ENCODE measurements at places on chromosomes 2 and 18.

DNA sequence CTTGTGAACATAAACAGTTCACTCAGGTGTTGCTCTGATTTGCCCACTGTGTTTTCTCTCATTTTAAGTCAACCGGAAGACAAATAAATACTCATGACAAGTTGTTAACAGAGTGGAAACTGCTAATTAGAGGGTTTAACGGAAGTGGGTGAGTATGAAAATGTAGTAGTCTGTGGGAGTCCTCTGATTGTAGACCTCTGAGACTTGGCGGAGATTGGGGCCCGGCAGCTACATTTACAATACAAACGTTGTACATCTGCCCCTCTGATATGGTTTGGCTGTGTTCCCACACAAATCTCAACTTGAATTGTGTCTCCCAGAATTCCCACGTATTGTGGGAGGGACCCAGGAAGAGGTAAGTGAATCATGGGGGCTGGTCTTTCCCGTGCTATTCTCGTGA, 107.3 kb upstream of the FAM98A start:
- DNase-seq = no peak

- peak; percentile 56 for DNase-seq
These were observed 78.3 kb downstream of the HDAC4 start for GRCh38 chr2:239322416-239323086.

- DNase-seq = no peak
These were observed 24.5 kb downstream of the CYP27A1 start for GRCh38 chr2:218806346-218806978.

DNA sequence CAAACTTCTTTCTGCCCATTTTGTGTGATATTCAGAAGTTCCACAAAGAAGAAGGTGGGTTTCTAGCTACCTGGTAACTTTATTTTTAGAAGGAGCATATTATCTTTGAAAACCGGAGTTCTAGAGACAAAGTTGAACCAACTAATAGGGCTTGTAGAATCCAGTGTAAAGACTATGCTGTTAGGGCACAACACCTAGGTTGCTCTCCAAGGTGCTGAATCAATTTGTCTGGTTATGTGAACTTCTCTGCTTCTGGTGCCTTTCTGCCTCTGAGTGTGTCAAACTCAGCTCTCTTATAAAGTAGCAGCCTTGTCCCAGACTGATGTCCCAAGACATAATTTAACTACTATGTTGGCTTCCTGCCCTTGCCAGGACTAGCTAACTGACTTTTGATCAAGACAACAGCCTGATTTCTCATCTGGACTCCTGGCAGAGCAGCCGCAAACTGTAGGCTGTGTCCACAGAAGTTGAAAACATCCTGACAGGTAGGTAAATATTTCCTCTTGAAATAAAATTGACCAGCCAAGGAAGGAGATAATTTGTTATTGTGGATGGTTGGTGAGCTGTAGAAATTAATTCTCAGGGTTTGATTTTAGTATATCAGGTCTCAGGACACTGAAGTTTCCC, 119.4 kb downstream of the CYRIA start:
- peak; percentile 70 for DNase-seq

- DNase-seq = no peak
These were observed 95.3 kb downstream of the CDH7 start for GRCh38 chr18:65846107-65846506.

DNA sequence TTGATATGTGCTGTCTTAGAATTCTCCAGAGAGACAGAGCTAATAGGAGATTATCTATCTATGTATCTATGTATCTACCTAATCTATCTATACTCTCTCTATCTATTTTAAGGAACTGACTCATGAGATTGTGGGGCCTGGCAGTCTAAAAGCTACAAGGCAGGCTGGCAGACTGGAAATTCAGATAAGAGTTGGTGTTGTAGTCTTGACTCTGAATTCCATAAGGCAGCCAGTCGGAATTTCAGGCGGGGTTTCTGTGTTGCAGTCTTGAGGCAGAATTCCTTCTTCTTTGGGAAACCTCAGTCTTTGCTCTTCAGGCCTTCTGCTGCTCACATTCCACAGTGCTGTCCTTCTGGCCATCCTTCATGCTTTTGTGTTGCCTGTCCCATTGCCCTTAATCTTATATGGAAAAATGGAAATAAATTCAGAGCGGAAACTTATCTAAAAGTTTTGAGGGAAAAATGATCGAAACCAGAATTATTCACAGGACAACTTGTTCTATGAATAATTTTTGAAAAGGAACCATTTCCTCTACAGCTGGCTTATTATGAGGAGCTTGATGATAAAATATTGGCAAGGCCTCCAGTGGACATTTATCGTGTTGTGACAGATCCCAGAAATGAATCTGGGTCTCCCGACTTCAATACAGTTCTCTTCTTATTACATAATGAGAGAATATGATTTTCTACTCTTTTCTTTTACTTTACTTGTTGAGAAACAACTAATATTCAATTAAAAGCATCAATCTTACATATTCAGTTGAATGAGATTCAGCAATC, 10.8 kb downstream of the IL1RL1 start:
- DNase-seq = no peak

DNA sequence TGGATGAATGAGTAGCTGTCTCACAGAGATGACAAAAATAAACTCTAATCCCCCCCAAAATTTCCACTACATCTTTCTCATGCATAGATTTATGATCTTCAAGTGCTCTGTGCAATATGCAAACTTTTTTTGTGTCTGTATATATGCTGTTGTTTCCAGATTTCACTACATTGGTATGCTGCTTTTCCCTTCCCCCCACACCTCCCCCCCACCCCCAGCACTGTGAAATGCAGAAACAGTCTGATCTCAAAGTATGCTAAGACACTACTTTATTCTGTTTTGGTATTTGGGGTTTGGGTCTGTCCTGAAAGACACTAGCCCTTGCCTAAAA, 524 bp upstream of the KLHL14 start:
- no peak for DNase-seq

DNA sequence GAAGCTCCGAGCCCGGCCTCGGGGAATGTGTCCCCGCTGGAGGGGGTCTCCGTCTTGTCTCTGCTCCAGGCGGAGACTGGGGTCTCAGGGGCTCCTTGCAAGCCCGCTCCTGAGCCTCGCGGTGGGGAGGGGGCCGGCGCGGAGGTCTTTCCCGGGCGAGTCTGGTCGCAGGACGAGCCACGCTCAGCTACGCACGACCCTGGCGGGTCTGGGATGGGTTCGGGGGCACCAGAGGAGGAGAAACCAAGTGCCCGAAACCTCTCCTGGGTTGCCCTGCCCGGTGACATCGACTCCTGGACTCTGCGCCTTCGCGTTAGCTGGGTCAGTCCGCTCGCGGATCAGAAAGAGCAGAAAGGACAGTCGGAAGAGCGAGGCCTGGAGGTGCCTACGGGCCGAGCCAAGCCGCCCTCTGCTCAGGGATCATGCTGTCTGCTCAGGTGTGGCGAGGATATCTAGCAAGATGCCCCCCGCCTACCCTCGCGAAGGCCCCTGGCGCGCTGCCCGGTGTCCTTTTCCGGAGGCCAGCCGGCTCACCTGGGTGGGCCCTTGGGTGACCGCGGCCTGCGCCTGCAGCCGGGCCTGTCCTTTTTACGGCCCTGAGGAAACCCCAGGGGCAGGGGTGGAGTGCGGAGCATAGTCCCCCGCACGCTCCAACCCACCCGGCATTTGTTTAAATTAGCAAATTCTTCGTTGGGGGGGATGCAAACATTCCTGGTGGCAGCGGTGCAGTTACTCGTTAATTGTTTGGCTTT, 58.7 kb downstream of the SNORC start:
- DNase-seq = no peak

Data from lung microvascular endothelial cell (primary cell).